ENCODE measurements at places on chromosomes 4 and X.

DNA sequence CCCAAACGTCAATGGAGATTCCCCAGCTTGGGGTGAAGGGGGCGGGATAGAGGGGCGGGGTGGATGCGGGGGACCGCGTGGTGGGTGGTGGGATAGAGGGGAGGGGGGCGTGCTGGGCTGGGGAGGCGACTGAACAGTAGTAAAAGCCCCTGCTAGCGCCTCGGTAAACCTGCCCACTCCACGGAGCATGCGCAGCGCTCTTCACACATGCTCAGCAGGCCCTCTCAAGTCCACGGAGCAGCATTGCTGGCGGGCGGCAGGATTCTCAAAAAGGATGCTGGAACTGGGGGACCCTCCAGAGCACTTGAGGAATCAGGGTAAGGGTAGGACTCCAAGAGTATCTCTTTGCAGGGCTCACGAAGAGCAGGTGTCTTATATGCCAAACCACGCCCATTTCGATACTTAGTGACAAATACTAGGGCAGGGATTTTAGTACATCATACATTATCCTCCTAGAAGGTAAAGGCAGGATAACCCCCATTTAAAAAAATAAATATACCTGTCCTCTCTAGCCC lies 378 bp upstream of the RPS6KA6 start:
- H3K27ac ChIP-seq: no peak overlapping the region
- no peak for DNase-seq
- H3K4me1 ChIP-seq: peaks cover 1% of the 10 kb centered on the region
- peaks cover 13% of the 10 kb centered on the region for H3K27me3 ChIP-seq

- no peak overlapping the region for H3K27ac ChIP-seq
- H3K4me1 ChIP-seq: peaks cover 1% of the 10 kb centered on the region
- H3K4me3 ChIP-seq: no peak overlapping the region
- H3K27me3 ChIP-seq: no peaks in the 10 kb centered on the region
- peaks cover 25% of the 10 kb centered on the region for H3K36me3 ChIP-seq
These were observed 86.0 kb downstream of the LRP2BP start for GRCh38 chr4:185309770-185310169.

- H3K36me3 ChIP-seq: no peaks in the 10 kb centered on the region
- no peak for DNase-seq
- no peaks in the 10 kb centered on the region for H3K4me1 ChIP-seq
- H3K27me3 ChIP-seq: no peaks in the 10 kb centered on the region
These were observed 97.2 kb downstream of the GUCY2F start for GRCh38 chrX:109384699-109385098.

- DNase-seq: no peak
- peaks cover 2% of the 10 kb centered on the region for H3K36me3 ChIP-seq
These were observed 5.5 kb downstream of the PNPLA4 start for GRCh38 chrX:7921750-7922149.

DNA sequence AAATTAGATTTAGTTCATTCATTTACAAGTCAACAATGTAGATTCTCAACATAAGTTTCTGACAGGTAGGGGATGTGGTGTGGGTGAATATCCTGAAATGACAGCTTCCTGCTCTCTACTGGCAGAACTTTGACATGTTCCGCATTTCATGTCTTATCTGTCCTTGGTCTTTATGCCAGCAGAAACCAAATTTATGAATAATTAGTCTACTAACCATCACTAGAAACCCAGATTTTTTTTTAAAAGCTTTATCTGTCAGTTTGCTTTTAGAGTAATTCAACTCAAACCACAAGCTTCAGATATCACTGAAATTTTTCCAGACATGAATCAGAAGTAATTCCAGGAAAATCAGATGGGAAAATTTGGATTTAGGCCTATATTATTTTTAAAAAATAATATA lies 17.9 kb downstream of the COQ2 start:
- peaks cover 23% of the 10 kb centered on the region for H3K36me3 ChIP-seq
- peaks cover 11% of the 10 kb centered on the region for H3K4me1 ChIP-seq
- no peaks in the 10 kb centered on the region for H3K27me3 ChIP-seq

- no peak overlapping the region for H3K4me3 ChIP-seq
- no peak for DNase-seq
- H3K4me1 ChIP-seq: peaks cover 4% of the 10 kb centered on the region
- no peaks in the 10 kb centered on the region for H3K36me3 ChIP-seq
These were observed 125.9 kb upstream of the ETNPPL start for GRCh38 chr4:108888769-108889168.

DNA sequence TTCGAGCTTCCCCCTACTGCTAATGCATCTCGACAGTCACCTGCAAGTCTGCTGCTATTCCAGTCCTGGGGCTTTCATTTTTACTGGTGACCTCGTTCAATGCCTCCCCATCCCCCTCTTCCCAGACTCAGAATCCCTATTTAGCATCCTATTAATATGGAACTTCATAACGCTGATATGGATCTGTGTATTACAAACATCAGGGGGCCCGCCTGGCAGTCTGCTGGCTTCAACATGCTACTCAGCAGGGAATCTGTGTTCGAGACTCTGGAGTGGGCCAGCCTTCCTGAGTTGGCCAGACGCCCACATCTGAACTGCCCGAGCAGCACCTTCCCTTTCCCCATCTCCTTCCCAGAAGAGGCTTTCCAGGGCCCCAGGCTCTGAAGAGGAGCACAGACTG lies 173.9 kb upstream of the PPARGC1A start:
- no peak overlapping the region for H3K27ac ChIP-seq
- no peaks in the 10 kb centered on the region for H3K27me3 ChIP-seq
- no peaks in the 10 kb centered on the region for H3K4me1 ChIP-seq

DNA sequence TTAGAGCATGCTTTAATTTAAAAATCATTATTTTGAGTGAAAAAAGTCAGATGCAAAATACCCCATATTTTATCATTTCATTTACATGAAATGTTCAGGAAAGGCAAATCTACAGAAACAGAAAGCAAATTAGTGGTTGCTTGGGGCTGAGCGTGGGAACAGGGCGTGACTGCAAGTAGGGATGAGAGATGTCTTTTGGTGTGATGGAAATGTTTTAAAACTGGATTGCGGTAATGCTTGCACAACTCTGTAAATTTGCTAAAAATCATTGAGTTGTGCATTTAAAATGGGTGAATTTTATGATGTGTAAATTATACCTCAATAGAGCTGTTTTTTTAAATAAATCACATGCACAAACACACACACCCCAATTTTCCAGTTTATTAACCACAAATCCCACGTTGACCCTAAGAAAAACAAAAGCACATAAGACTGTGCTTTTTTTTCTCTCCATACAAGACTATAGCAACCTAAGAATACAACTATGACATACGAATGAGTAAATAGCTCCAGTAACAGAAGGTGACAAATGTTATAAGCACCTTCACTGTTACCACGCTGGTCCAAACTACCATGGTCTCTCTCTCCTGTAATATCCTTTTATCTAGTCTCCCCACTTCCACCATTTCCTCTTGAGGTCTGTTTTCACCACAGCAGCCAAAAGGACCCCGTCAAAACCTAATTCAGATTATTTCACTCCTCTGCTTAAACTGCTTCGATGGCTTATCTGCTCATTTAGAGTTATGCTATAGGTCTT lies 37.2 kb downstream of the FRMD7 start:
- no peak overlapping the region for H3K4me3 ChIP-seq

All from activated naive CD8-positive, alpha-beta T cell treated with anti-CD3 and anti-CD28 coated beads, Interleukin-2, amount 10 ng/mL, durations not matched to agents 7 days and 5 days (primary cell).